CD4-positive, alpha-beta T cell treated with Interleukin-1 beta for 1 hour (primary cell): ENCODE measurements at places on chromosomes 1 and 21.
A peak's percentile ranks its signal among the peaks of the same experiment; 100 is the strongest.

DNA sequence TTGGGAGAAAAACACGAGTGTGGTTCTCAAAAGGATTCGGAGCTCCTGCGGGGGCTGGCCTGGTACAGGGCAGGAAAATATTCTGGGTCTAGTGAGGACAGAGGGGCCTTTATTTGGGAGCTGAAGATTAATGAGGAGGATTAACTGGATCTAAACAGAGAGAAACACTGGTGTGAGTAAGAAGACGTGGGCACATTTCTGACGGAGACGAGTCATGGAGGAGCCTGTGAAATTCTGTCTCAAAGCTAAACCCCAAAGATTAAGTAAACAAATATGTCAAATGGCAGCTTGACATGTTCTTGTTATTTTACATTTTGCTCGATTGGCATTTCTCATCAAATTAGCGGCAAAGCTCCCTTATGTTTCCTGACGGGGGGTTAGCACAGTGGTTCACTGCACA, 12.8 kb downstream of the PROK1 start:
- DNase-seq = no peak

DNA sequence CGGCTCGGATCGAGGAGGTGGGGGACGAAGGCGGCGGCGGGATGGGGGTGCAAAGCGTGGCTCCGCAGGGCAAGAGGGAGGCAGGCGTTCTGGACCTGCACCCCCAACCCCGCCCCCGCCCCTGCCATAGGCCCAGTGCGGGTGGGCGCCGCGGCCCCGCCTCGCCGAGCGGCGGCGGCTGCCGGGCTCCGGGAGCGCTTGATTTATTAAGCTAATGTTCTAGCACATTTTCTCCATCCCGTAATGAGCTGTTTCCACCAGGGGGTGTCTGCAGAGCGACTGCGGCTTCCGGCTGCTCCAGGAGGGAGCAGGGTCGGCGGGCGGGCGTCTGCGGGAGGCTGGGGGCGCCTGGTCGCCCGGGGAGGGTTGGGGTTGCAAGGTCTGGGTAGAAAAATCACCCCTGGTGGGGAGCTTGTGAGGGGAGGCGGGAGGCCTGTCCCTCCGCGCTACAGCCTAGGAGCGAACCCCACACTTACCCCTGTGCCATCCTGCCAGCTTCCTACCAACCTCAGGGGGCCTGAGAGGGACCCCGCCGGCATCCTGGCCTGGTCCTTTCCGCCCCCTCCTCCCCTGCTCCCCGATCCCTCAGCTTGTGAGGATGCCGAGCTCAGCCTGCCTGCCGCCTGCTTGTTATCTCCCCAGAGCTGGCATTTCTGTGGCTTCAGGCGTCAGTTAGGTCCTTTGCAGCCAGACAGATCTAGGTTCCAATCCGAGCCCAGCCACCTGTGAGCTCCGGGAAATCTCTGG, 48.5 kb upstream of the ACOT11 start:
- peak; percentile 33 for DNase-seq

DNA sequence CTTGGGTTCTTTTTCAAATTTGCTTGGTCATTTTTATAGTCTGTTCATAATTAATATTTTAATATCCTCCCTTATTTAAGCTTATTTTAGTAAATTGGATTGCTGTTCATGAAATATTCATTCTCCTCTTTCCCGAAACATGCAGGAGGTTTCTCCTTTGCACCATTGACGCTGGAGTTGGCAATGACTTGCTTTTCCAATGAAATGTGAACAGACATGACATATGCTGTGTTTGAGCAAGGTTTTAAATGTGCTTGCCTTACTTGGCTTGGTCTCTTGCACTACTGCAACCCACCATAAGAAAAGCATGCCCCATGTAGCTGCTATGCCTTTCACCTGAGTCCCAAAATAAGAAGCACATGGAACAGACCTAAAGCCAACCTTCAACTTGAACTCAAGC, 498.0 kb upstream of the NFIA start:
- DNase-seq = no peak

GRCh38 chr1:148354284-148354912, 128.7 kb downstream of the PPIAL4G start:
- DNase-seq = no peak
